ENCODE measurements at places on chromosomes 5 and 9.
A peak's percentile ranks its signal among the peaks of the same experiment; 100 is the strongest.

DNA sequence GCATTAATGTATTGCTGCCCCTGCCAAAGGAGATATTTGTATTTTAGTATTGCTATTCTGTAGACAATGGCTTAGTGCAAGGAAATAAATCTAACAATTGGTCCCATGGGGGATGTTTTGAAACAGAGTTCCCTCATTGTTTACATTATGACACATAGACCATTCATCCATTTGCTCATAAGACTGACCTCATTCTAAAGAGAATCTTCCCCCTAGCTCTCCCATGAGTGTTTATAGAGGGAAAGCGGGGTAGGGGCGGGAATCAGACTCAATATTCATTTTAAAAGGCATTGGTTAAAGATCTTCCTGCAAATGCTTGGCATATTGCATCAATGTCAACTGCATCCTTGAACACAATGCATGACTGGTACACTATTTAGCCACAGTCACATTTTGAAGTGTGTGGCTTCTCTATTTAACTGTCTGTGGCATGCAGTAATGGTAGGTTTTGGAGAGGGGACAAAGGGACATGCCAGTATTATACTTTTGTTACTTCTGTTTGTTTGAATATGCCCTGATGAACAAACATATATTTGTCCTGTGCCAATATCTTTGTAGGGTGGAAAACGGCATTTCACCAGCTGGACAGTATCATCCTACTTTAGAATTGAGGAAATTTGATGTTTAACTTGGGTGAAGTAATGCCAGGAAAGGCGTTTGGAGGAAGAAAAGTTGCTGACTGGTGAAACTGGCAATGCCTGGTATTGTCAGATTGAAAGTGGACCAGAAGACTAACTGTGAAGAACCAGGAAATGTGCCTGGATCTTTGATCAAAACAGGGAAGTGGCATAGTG is 84.1 kb upstream of the MEGF10 start:
- no peak for DNase-seq

- no peak for DNase-seq
Measured at GRCh38 chr9:85142968-85143367, 473.4 kb downstream of the NTRK2 start.

GRCh38 chr5:5497152-5497788 is 74.8 kb downstream of the ICE1 start:
- DNase-seq = no peak

DNA sequence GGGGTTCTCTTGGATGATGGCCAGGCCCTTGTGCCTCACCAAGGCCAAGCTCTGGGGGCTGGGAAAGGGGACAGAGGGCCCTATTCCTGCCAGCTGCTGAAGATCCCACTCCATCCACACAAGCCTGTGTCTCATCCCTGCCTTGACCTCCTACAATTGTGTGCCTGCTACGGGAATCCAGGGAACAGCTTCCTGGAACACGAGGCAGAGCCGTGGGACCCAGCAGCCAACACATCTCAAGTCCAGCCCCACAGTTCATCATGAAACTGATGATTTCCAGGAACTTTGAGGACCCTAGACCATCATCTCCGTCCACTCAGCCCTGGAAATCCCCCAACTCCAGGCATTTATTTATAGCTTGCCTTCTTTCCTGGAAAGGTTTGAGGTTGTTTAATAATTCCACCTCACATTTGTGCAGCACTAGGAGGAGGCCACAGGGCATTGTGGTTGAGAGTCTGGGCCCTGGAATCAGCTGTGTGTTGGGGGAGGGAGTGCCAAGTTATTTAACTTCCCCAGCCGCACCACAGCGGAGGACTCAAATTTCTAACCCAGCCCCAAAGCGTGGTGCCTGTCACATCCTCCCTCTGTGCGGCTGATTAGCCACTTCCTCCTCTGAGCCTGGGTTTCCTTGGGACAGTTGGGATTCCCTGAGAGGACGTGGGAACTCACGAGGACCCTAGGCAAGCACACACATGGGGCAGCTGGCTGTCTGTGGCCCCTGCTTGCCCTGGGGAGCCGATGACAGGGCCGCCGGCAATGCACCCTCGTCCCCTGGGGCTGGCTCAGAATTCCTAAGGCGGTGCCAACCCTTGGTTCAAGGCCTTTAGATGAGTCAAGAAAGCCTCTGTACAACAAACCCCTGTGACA is 58.2 kb upstream of the GGTA1 start:
- no peak for DNase-seq

DNA sequence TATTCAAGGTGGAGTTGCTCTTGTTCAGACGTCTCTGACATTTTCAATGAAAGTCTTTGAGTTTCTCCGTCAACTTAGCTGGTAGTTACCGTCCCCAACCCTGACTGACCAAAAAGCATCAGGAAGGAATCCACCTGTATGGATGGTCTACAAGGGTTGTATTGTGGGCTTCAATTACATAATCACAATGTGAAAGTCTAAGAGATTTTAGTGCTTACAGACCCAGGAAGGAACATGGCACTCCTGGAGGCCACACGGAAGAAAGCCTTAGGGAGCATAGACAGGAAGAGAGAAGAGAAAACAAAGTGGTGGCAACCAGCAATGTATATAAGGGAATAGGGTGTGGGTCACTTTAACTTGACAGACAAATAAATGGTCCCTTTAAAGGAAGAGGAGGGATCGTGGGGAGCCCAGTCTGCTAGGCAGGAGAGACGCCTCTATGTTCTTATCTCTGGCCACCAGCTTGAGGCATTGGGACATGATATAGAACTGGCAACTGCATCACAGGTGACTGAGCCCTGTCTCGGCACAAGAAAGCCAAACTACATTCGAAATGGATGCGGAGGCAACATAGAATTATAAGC is 80.4 kb downstream of the ALDH7A1 start:
- no peak for DNase-seq

DNA sequence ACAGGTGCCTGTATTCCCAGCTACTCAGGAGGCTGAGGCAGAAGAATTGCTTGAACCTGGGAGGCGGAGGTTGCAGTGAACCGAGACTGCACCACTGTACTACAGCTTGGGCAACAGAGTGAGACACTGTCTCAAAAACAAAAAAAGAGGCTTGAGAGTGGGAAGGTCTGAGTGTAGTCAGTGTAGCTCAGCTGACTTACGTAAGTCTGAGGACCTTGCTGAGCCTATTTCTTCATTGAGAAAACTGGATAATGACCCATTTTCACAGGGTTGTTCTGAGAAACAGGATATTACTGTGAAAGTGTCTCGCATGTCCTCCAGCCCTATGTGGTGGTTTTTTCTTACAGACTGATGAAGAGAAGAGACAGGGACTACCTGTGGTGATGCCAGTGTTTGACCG is 66.7 kb downstream of the WDR41 start:
- no peak for DNase-seq

GRCh38 chr9:84642553-84643141 is 26.9 kb upstream of the NTRK2 start:
- DNase-seq = no peak

- DNase-seq = no peak
Measured at GRCh38 chr5:88263349-88263748, 5.3 kb downstream of the TMEM161B start.

DNA sequence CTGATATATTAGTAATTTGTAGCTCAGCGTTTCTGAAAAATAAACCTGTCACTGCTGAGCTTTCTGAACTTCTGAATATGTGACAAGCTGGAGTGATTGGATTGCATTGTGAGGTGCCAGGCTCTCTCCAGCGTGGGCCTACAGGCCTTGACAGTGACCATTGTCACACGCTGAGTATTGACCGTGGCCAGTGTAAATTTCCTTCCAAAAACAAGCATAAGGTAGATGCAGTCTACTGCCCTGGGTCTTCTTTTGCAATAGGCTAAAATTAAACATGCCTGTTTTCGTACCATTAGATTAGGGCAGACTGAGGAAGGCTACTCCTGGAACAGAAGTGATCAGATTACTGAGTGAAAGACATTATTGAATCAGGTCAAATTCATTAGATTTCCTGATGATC is 60.2 kb downstream of the SPEF2 start:
- no peak for DNase-seq

DNA sequence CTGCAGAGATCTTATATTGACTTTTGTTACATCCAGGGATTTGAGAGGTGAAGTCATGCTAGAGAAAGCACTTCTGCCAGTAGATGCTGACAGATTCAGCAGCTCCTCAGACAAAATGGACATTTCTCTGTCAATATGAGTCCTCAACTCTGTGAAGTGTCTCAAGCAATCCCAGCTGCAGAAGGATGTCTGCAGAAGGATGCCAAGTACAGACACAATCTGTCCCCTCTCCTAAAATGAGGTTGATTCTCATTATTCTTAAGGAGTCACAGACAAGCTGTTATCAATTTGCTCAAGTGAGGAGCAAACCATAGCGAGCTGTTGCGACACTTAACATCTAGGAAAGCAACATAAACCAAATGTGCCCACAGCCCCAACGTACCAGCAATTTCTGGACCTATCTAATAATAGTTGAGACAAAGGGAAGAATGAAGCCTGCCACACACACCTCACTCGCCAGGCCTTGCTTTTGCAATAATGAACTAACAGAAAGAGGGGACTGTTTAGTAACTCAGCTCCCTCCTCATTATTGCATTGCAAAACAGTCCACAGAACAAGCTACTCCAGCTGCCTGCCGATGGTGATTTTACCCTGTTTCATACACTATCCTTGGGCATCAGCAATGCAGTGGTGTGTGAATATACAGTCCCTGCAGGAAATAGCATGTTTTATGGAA is 364.2 kb upstream of the PDE4D start:
- no peak for DNase-seq

DNA sequence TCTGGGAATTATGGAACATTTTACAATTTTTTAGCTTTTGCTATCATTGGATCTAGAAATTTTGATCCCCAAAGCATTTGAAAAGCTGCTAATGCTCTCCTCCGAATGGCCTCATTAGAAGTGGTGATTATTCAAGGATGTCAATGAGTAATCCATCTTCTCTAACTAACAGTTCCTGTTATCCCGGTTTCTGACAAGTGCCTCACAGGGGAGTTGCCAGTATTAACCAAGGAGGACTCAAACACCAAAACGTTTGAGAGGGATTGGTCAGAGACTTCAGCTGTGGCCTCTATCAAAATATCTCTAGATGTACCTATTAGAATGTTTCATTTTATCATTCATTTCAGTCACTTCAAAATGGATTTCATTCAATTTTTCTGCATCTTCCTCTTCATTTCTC is 208.3 kb upstream of the ITGA1 start:
- DNase-seq = no peak

- DNase-seq = no peak
Measured at GRCh38 chr5:80804332-80804731, 149.5 kb upstream of the DHFR start.

- DNase-seq = no peak
Measured at GRCh38 chr5:134007581-134008265, 2.9 kb upstream of the VDAC1 start.

GRCh38 chr9:37870799-37871176 is 33.1 kb downstream of the SLC25A51 start:
- no peak for DNase-seq

DNA sequence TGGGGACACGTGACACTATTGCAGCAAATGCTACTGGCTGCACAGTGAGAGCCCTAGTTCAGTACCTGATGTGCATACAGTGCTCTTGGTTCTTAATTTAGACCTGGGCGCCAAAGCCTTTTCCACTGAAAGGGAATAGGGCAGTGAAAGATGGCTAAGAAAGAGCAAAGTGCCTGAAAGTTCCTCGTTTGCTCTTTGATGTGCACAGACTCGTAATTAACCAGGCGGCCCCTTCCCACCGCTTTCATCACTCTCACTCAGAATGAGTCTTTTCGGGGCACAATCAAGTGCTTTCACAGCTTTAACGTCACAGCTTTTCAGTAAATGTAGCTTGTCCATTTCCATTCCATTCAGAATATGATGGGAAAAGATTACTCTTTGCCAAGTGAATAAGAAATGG is 116.6 kb upstream of the ADRA1B start:
- DNase-seq = no peak

- no peak for DNase-seq
Measured at GRCh38 chr5:132496631-132497487, 6.3 kb upstream of the IRF1 start.

GRCh38 chr9:124849801-124850200 is 3.5 kb upstream of the WDR38 start:
- no peak for DNase-seq

DNA sequence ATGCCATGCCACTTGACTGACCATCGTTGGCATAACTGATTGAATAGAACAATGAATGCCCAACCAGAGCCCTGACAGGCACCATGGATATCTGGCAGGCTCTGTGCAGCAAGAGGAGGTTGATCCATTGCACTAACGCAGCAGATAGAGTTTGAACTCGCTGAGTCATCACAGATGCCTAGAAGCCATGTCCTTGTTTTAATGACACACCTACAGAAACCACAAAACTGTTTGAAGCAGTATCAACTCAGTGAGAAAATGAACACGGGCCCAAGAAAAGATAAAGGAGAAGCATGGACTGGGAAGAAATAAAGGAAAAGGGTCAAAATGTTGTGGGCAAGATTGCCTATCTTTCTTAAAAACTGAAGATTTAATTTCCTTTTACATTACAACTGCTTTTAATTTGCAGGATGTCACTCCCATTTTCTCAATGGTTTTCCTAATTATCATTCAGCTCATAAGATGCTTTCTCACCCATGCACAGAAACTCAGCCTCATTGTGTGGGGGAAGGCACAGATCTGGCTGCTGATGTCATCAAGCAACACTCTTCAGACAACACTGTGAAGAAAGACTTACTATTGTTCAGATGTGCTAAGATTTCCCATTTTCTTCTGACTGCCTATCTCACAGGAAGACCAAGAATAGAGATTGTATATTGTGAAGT is 129.0 kb downstream of the PIK3R1 start:
- no peak for DNase-seq

DNA sequence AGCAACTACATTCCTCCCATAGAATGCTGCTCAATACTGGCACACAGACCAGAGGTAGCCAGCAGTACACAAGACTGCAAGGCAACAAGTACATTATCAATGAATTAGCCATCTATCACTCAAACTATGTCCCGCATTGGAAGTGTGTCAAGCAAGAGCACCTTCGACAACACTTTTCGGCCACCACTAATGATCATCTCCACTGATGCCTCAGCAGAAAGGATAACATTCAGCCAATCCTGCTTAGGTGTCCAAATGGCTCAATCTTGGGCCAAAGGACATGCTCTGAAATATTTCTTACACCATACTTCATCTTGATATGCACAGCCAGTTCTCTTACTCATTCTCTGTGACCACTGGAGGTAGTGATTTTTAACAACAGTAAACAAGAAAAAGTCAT is 25.0 kb downstream of the SKP1 start:
- DNase-seq = no peak

- peak; percentile 47 for DNase-seq
Measured at GRCh38 chr5:135551593-135552447, 16.1 kb upstream of the NEUROG1 start.
